KG1 (cell line): ENCODE measurements at places on chromosomes 5 and 9.

DNA sequence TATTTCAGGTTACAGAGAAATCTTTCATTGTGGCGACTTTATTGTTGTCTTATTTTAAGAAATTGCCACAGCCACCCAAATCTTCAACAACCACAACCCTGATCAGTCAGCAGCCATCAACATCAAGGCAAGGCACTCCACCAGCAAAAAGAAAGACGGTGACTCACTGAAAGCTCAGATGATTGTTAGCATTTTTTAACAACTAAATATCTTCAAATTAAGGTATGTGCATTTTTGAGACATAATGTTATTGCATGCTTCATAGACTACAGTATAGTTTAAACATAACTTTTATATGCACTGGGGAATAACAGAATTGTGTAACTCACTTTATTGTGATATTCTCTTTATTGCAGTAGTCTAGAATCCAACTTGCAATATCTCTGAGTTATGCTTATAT is 263.4 kb downstream of the TMEM232 start:
- DNase-seq: no peak

DNA sequence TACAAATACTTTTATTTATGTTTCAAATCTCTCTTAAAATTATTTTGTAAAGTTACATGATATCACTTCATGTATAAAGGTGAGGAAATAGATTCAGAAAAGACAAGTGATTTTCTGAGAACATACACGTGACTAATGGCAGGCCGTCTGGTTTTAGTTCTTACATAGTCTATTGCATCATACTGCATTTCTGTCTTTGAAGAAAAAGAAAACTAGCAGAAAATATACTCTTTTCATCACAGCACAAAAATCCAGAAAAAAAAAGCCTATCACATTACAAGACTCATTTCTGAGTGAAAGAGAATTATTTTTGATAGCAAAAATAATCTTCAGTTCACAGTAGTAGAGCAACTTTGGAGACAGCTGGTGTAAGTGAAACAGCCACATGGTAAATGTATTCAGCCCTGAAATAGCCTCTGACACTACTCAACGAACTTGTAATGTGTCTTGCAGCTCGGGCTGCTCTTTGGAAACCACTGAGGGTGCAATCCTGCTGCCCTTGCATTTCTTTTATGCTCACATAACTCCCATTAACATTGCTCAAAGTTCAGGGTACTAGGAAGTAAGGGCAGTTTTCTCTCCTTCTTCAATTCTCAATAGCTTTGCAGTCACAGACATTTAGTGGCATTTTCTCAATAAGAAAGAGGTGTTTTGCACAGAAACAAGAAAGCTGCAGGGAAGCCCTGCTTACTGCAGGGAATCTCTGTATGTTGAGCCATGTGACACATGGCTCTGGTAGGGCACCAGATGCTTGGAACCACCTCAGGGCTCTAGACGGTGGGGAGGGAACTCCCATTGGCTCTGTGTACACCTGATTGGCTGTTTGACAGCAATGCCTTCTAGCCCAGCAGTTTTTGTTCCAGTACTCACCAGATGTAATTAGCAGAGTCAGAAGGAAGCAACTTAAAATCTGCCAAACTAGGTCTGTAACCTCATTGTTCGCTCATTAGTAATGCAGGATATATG is 845.3 kb upstream of the PTPRD start:
- DNase-seq: no peak

- DNase-seq: no peak
Measured at GRCh38 chr5:67728326-67728890, 487.1 kb upstream of the PIK3R1 start.

DNA sequence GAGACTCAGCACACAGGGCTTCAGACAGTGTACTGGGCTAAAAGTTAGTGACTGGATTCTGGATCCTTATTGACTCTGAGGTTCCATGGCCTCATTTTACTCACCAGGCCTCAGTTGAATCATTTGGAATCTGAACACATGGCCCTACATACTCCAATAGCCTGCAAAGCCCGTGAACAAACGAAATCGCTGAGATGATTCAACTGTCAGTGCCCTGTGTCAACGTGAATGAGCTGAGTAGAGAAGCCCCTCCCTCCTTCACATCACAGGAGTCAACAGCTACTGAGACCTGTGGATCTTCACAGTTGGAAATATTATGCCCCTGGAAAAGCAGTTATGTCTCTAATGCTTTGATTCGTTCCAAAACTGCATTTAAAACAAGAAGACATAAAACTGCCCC is 429.3 kb downstream of the GADD45G start:
- no peak for DNase-seq

DNA sequence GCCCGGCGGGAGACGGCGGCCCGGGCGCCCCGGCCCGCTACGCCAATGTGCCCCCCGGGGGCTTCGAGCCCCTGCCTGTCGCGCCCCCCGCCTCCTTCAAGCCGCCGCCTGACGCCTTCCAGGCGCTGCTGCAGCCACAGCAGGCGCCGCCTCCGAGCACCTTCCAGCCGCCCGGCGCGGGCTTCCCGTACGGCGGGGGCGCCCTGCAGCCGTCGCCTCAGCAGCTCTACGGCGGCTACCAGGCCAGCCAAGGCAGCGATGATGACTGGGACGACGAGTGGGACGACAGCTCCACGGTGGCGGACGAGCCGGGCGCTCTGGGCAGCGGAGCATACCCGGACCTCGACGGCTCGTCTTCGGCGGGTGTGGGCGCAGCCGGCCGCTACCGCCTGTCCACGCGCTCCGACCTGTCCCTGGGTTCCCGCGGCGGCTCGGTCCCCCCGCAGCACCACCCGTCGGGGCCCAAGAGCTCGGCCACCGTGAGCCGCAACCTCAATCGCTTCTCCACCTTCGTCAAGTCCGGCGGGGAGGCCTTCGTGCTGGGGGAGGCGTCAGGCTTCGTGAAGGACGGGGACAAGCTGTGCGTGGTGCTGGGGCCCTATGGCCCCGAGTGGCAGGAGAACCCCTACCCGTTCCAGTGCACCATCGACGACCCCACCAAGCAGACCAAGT is 723 bp downstream of the SNX18 start:
- DNase-seq: peak; percentile 65

DNA sequence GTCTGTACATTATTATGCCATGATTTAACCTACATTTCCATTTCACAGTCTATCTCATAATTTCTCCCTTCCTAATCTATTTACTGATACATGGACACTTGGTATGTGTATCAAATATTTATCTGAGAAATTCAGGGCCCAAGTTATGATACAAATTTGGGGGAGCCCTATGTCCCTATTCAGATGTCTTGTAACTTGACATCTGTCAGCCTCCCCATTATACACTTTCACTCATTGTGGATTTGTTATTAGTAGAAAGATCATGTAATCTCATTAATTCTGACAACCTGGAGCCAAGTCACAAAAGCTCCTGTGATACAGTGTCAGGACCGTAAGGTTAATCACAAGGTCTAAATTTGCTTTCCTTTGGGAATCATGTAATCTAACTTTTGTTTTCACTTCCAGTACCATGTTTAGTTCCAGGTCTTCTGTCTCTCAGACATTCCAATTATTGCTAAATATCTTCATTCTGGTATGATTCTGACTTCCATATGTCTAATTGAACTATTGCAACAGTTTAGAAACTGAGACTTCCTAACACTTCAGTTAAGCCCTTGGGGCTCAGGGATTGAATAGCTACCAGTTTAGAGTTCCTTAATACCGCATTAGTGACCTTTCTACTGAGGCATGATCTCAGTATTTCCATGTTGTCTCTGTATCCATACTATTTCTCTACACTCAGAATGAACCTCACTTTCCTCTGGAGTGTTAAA is 182.9 kb upstream of the NUDT12 start:
- no peak for DNase-seq

DNA sequence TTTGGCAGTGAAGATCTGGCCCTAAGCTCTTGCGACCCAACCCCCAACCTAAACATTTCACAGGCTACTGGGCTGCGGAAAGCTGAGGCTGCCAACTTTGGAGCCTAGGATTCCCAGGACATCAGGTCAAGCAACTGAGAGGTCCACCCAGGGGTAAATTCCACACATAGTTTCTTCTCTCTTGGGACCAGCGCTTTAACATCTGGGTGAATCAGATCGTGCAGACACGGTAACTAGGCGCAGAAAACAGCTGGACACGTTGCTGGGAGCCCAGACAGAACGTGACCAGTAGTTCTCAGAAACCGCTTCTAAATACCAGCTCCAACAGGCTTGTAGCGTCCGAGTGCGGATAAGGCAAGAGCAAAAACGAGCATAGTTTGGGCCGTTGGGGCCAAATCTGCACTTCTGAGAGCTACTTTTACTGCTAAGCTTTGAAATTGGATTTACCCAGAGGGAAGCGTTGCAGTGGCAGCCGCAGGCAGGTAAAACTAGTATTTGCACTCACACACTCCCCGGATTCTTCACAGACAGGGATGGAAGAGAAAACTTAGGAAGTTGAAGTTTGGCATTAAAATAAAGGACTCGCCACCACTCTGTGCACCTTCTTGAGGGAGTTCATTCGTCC is 11.8 kb downstream of the ITGA1 start:
- no peak for DNase-seq

DNA sequence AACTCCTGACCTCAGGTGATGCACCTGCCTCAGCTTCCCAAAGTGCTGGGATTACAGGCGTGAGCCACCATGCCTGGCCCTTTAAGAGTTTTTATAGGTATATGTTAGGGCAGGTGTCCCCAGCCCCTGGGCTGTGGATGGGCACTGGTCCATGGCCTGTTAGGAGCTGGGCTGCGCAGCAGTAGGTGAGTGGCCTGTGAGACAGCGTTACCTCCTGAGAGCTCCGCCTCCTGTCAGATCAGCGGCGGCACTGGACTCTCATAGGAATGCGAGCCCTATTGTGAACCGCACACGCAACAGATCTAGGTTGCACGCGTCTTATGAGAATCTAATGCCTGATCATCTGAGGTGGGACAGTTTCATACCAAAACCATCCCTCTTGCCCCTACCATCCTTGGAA is 173.4 kb downstream of the GOLPH3 start:
- no peak for DNase-seq

DNA sequence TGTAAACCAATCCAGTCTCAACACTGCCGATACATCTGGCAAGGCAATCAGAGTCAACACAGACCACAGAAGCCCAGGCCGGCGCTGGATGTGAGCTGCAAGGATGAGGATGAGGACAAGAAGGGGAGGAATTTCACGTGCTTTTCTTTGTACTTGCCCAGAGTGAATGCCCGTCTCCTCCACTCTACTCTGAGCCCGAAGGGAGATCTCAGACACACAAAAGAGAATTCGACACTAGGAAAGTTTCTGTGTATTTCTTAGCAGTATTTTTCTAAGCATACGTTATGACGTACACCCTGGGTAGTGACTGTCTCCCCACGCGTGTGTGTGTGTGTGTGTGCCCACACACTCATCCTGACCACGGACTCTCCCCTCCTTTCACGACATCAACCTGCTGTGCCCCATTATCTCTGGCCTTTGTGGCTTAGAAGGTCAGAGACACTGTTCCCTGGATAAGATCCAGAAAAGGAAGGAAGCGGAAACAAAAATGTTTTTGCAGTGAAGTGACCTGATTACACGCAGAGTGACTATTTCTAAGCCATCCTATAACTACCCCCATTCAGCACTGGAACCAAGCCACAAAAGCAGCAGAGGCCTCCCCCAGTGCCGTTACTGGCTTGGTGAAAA is 227.3 kb upstream of the DAPK1 start:
- no peak for DNase-seq

GRCh38 chr5:90897618-90898017 is 339.0 kb downstream of the ADGRV1 start:
- no peak for DNase-seq

DNA sequence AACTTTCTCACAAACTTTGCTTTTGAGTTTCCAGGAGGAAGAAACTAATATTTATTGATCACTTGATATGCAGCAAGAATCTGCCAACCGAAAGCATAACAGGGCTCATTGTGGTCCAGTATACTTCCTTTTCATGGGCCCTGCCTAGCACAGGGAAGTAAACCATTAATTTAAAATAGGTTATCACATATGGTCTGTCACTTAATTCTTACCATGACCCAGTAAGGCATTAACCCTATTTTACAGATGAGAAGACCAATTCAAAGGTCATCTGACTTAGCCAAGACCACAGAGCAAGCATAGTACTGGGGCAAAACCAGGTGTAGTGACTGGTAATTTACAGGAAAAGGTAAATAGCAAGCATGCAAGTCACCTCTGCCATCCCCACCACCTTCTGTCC is 336.9 kb upstream of the DMAC1 start:
- DNase-seq: no peak

GRCh38 chr9:22415941-22416691 is 30.5 kb upstream of the DMRTA1 start:
- no peak for DNase-seq

GRCh38 chr5:5454391-5454790 is 31.9 kb downstream of the ICE1 start:
- no peak for DNase-seq

- DNase-seq: no peak
Measured at GRCh38 chr5:137152616-137153015, 346.5 kb downstream of the SPOCK1 start.
